T-helper 2 cell (primary cell): ENCODE measurements at places on chromosomes 13 and 19.

- DNase-seq = no peak
These were observed 19.0 kb downstream of the NLRP7 start for GRCh38 chr19:54928299-54928698.

DNA sequence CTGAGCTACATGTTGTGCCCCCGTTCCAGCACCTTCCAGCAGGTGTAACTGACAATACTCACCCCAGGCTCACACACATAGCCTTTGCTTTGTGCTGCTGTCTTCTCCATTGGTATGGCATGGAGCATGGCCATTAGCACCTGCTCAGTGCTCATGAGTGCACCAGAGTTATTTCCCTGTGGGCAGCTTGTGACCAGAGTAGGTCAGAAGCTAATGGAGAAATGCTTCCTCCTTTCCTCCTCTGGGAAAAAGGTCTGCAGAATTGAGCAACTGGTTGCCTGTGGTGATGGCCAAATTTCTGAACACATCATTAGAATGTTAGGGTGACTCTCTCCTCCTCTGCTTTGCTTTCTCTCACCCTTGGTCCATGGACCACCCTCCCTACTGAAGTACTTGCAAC, 344.5 kb upstream of the TMTC4 start:
- DNase-seq = no peak

- no peak for DNase-seq
These were observed 7.9 kb upstream of the WBP4 start for GRCh38 chr13:41053384-41053826.

- DNase-seq = no peak
These were observed 2.6 kb upstream of the TSHZ3 start for GRCh38 chr19:31351855-31352195.

GRCh38 chr19:12789098-12789903, 2.0 kb upstream of the JUNB start:
- no peak for DNase-seq

DNA sequence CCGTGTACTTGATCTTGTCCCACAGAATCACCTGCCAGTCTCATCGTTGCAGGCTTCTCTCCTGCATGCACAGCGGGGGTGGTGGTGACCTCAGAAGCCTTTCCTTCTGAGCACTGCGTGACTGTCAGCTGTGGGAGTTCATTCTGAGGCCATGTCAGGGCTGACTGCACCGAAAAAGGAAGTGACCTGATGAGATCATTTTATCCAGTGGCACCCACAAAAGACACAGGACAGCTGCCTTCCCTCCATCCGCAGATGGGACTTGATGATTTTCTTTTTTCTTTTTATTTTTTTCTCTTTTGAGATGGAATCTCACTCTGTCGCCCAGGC, 89.7 kb downstream of the RAB20 start:
- no peak for DNase-seq

GRCh38 chr13:48320891-48321510, 17.4 kb downstream of the RB1 start:
- DNase-seq = no peak
